Psoas muscle (tissue), 8 donors: ENCODE measurements at places on chromosomes 3 and 15. TPM values are rescaled to one million over a fixed set of nuclear protein-coding genes. Genes with fewer than 3 reads are reported as not detected.

DNA sequence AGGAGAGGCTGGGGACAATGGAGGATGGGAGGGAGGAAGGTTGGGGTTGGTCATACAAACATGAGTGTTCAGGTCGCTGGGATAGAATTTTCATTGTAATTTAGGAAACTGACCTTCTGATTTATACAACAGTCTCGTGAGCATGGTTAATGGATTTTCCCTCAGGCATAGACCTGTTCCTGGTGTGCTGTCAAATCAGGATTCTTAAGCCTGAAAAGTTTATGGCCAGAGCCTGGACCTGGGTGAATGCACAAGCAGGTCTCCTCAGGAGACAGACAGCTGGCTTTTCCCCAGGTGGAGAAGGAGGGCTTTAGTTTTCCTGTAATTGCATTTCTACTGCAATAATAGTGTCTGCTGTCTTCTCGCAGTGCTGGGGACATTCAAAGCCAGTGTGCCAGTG is 338.0 kb downstream of the SHQ1 start:
- no peak for DNase-seq

DNA sequence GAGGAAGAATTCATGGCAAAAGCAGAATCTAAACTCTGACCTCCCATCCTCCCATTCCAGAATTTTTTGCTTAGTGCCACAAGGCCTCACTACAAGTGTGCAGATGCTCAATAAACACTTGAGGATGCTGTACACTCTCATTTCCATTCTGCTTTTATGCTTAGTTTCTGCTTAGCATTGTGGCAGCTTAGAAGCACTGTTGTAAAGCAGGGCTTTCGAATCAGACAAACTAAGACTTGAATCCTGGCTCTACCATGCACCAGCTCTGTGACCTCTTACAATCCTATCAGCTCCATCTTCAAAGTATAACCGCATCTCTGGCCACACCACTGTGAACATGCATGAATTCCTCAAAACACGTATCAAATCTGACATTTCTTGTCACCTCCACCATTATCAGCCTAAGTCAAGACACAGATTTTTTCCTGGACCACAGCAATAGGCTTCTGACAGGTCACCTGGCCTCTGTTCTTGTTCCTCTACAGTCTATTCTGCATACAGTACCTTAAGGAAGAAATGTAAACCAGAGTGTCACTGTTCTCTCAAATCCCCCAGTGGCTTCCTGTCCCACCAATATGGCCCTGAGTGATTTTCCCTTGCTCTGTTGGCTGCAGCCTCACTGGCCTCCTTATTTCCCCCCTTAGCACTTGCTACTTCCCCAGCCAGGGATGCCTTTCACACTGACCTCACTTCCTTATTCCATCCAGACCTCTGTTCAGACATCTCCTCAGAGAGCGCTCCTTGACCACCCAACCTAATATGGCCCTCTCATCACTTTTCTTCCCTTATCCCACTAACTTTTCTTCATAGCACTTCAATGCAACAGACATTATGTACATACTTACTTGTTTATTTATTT is 8.1 kb upstream of the PHC3 start:
- no peak for DNase-seq

The IQCF5 gene
- not detected for polyA plus RNA-seq

The TMIE gene
- 0.40 TPM for polyA plus RNA-seq

DNA sequence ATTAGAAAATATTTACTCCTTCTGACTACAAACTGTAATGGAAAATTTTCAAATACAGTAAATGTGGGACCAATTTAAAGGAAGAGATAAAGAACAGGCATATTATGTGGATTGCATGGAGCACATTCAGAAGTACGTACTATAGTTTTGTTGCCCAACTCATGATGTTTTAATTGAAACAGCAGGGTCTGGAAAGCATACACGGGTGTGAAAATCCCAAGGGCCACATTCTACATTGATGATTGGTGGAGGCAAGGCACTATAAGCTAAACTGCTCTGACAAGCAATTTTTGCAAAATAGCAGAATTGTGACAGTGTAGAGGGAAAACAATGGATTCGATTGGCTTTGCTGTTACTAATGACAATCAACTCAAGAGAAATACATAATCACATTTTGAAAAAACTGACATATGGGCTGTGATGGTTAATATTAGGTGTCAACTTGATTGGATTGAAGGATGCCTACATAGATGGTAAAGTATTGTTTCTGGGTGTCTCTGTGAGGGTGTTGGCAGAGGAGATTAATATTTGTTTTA is 458.6 kb downstream of the PYDC2 start:
- no peak for DNase-seq

The AADAC gene
- 0.14 TPM for polyA plus RNA-seq

GRCh38 chr3:118817748-118818165 is 216.9 kb downstream of the IGSF11 start:
- DNase-seq = no peak

The B3GNT5 gene
- 43.4 TPM for polyA plus RNA-seq

The GOLGA6B gene
- polyA plus RNA-seq = not detected

DNA sequence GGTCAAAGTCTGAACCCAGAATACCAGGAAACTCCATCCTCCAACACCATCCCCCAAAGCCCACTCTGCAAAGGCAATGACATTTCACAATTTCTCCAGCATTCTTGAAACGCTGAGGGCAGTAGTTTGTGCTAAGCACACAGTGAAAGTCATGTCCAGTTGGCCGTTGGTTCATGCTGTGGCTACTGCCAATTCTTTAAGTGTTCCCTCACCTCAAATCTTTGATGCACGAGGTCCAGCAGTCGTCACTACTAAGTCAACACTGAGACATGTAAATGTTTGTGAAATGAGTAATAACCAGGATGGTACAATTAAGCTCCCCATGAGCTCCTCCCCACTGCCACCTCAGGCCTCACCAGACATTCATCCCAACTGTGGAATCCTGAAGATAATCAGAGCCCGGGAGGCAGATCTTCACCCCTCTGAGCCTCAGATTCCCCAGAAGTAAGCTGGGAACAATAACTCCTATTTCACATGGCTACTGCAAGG is 7.0 kb downstream of the SUCLG2 start:
- peak; percentile 29 for DNase-seq

- no peak for DNase-seq
Measured at GRCh38 chr3:162143180-162143579, 646.6 kb downstream of the OTOL1 start.
